NCI-H1092 (cell line): ENCODE measurements at places on chromosomes 12 and 14.

DNA sequence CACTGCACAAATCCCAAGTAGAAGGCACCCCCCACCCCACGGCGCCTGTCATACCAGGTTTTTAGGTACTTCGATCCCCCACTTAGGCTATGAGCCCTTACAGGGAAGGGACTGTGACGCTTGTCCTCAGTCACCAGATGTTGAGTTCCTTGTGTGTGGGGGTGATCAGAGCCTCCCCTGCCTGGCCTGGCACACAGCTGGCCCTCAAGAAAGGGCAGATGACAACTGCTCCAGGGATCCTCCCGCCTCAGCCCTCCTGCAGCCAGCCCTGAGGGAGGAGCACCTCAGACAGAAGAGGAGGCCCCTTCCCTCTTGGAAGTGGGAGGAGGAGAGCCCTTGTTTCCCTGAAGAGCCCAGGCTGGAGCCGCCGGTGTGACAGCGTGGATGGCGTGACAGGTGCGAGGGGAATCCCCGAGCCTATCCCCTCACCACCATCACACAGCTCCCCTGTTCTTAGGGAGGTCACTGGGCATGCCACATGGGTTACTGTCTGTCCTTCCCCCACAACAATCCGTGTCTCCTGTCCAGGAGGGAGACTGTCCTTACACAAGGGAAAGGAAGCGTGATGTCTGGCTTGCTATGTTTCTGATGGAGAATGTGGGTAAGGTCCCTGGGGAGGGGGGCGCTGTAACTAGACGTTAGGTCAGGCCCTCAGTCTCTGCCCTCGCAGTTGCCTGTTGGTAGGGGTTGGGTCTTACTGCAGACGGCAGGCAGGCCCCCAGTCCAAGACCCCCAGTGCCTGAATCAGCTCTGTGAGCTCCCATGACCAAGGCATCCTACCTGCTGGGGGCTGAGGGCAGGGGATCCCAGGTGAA is 31.4 kb downstream of the P2RX4 start:
- DNase-seq: no peak

GRCh38 chr12:115088328-115088994 is 404.5 kb upstream of the TBX3 start:
- no peak for DNase-seq

- DNase-seq: no peak
Observed at GRCh38 chr12:11695321-11695720, 45.8 kb downstream of the ETV6 start.

DNA sequence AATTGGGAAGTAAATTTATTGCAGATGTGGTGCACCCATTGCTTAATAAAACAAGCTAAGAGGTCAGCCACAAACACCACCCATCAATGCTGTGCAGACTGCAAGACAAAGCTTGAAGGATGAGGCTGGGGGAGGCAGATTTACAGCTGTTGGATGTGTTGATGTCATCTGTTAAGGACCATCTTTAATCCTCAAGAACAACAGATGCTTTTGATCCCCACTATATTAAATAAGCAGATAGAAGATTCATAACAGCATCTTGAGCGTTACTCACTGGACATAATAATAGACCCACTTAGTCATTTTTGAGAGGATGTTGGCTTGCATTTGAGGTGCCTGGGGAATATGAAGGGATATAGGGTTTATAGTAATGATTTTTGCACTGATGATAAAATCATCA is 58.8 kb downstream of the GPR68 start:
- DNase-seq: no peak

DNA sequence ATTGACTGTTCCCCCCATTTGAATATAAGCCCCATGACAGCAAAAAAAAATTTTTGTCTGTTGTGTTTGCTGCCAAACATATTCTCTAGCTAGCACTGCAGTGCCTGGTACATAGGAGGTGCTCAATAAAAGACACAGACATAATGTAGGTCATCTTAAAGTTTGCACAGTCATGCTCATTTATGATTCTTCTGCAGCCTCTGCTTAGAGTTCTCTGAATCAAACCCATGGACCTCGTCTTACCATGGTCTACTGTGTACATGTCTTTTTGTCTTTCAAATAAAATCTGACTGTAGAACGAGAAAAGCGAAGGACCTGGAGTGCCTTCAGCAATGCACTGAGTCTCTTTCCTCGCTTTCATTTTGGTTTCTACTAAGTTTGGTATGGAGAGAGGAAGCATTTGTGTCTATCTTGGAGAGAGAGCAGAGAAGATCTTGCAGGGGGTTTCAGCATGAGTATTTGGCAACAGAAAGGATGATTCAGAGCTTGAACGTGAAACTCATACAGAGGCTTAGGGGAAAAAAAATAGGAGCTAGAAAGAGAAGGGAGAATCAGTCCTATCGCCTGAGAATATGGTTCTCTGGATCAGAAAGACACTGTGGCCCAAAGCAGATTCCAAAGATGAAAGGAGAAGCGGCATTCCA is 38.8 kb upstream of the TMCC3 start:
- no peak for DNase-seq

GRCh38 chr12:31715283-31715825 is 13.5 kb downstream of the AMN1 start:
- DNase-seq: no peak

GRCh38 chr12:18153826-18154225 is 63.8 kb upstream of the RERGL start:
- no peak for DNase-seq
